Right atrium auricular region (tissue), 2 donors: ENCODE measurements at places on chromosomes 2 and 18.

DNA sequence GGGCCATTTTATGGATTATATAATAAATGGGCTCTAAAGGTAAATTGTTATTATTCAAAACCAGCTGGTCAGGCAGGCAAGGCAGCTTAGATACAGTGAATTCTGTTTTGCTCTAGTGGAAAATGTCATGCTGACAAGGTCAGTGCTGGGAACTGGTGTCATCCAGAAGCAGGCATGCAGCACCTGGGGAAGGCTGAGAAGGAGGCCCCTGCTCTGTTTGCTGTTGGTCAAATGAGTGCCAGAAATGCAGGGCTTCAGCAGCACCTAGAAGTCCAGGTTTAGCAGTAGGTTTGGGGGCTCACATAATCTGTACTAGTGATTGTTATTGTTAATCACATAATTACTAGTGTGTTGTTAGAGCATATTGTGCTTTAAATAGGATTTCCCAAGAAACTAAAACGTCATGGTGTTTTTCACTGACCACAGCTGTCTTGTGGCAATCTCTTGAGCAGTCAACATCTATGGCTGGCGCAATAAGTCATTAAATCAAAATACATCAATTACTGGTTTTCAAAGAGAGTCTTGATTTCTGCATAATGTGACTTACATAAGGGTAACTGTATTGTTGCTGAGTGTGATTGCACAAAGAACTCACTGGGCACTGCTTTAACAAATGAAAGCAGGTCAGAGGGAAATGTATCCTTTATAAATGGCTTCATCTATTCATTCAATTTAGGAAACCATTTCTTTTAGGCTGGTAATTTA lies 99.1 kb downstream of the MYO3B start:
- no peak for DNase-seq

GRCh38 chr18:42274488-42275137 lies 319.6 kb downstream of the PIK3C3 start:
- no peak for DNase-seq

DNA sequence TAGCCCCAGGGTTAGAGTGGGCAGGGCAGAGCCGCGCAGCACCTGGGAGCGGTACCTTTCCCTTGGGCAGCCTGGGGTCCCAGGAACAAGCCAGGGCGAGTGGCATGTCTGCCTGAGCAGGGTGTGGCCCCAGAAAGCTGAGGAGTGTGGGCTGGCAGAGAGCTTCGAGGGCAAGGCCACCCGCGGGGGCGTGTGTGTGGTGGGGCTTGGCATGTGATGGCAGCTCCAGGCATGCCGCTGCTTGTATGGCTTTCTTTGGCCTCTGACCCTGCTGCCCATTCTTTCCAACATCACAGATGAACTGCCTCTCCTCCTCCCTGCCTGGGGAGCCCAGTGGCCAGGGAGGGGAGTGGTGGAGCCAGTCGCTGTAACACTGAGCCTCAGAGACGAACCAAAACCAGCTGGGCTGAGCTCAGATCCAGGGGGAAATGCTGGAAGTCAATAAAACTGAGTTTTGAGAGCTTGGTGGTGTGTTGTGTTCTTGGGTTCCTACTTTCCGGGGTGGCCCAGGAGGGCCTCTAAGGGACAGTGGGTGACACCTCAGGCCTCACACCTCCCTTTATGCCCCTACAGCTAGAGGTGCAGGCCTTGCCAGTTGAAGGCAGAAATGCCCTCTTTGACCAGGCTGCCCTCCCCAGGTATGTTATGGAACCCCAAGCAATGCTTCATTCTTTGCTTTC lies 7.4 kb downstream of the DNAJB2 start:
- no peak for DNase-seq

DNA sequence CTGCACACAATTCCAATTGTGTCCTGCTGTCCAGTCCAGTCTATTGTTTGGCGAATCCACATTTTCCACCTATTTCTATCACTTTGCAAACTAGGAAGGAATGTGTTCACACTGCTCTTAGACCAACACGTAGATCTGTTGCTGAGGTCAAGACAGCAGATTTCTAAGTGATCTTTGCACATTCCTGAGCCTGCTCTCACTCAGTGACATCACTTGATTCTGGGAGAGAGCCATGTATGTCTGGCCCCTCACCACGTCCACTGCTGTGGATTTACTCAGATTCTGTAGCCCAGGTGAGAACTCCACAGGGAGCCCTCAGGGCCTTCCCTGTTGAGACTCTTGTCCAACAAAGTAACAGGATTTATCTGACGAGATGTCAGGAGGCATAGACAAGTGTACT lies 317.2 kb downstream of the TSN start:
- no peak for DNase-seq

- no peak for DNase-seq
Measured at GRCh38 chr2:70078384-70078783, 8.9 kb upstream of the PCBP1 start.

GRCh38 chr2:239114616-239115265 lies 266.9 kb downstream of the TWIST2 start:
- DNase-seq = no peak

GRCh38 chr2:218618102-218618860 lies 10.6 kb downstream of the PLCD4 start:
- no peak for DNase-seq
